ENCODE measurements at places on chromosomes 7 and 10. TPM values are rescaled to one million over a fixed set of nuclear protein-coding genes. Genes with fewer than 3 reads are reported as not detected.

FGFR2 gene
- total RNA-seq, result 7.4 TPM

EBF3 gene
- total RNA-seq, result 544 TPM

HMX3 gene
- total RNA-seq, result not detected

FBXL13 gene
- total RNA-seq, result 1.1 TPM

SCART1 gene
- total RNA-seq, result 3.8 TPM

TMUB1 gene
- 45.7 TPM for total RNA-seq

PNLIPRP3 gene
- total RNA-seq, result not detected

PARP12 gene
- 0.15 TPM for total RNA-seq

CCDC7 gene
- 6.7 TPM for total RNA-seq

GPNMB gene
- total RNA-seq, result not detected

DNA sequence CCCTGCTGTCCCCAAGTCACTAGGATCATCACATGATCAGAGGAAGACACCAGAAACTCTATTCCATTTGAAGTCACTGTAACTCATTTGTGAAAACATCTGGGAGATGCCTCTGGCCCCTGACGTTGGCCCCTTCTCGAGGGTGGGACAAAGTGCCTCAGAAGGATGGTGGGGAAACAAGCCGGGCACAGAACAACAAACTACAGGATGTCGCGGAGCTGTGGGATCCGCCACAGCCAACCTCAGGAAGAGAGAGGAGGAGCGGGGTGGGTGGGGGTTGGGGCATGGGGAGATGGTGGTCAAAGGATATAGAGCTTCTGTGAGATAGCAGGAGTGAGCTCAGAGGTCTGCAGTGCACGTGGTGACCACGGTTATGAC, 265.6 kb upstream of the TCERG1L start:
- no peak for DNase-seq

DNA sequence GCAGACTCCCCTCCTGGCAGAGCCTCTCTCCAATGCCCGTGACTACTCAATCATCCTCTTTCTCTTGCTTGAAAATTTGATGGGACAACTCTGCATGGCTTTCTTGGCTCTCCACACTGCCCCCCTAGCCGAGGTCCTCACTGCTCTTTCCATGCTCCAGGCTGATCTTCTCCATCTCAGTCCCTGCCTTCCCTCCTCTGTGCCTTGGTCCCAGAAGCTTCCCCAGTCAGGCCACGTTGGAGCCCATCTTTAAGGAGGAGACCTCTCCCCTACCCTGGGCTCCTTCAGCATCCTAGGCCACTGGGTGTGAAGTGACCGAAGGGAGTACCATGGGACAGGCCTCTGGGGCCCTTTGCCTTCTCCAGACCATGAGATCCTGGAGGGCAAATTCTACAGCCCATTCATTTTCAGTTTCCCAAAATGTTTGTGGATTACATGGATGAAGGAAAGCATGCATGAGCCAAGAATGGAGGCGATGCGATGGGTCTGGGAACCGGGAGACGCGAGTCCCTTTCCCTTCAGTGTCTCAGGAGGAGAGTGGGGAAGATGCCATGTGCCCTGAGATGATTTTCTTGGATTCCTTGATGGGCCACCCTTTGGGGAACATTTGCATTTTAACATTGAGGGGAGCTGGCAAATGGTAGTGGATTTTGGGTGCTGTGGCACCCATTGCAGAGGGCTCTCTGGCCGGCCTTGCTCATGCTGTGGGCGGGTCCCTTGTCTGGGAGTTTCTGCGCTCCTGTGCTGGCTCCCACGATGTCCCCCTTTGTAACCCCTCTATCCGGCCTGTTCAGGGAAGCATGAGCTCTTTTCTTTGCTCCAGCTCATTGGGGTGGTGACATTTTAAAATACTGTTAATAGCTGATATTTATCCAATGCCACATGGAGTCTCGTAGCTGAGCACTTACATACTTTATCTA, 376.6 kb downstream of the RPS24 start:
- DNase-seq, result no peak

- no peak for DNase-seq
Observed at GRCh38 chr7:7517754-7518153, 17.9 kb downstream of the COL28A1 start.

GRCh38 chr10:58453105-58453504, 59.6 kb upstream of the BICC1 start:
- DNase-seq, result no peak

DNA sequence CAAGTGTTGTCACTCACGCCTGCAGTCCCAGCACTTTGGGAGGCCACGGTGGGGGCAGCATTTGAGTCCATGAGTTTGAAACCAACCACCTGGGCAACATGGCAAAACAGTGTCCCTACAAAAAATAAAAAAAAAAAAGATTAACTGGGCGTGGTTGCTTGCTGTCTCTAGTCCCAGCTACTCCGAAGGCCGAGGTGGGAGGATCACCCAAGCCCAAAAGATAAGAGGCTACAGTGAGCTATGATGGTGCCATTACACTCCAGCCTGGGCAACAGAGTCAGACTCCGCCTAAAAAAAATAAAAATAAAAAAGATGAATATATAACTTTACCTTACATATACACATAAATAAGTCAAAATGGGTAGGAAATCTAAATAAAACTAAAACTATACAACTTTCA, 2.5 kb upstream of the LMOD2 start:
- no peak for DNase-seq

DNA sequence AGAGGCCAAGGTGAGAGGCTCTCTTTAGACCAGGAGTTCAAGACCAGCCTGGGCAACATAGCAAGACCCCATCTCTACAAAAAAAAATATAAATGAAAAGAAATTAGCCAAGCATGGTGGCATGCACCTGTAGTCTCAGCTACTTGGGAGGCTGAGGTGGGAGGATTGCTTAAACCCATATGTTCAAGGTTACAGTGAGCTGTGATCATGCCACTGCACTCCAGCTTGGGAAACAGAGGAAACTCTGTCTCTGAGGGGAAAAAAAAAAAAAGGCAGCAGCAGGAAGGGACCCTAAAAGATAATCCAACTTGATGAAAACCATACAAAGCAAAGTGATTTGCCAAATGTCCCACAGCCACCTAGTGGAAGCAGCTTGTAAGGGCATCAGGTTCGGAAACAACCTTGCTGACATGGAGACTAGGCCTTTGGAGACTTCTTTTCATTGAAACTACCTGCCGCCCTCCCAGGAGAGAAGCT, 15.6 kb upstream of the PBLD start:
- DNase-seq, result peak; percentile 50

DNA sequence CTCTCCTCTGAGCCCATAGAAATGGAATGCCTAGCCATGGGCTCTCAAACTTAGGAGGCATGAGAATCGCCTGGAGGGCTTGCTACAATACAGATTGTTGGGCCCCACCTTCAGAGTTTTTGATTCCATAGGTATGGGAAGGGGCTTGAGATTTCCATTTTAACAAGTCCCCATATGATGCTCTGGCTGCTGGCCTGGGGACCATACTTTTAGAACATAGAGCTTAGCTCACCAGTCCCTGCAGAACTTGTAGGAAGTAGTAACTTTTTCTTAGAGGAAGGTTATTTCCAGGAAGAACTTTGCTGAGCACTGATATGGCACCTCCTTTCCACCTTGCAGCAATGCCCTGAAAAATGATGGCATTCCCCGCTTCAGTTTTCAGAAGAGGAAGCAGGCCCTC, 177.0 kb upstream of the ZMIZ1 start:
- DNase-seq, result no peak

DNA sequence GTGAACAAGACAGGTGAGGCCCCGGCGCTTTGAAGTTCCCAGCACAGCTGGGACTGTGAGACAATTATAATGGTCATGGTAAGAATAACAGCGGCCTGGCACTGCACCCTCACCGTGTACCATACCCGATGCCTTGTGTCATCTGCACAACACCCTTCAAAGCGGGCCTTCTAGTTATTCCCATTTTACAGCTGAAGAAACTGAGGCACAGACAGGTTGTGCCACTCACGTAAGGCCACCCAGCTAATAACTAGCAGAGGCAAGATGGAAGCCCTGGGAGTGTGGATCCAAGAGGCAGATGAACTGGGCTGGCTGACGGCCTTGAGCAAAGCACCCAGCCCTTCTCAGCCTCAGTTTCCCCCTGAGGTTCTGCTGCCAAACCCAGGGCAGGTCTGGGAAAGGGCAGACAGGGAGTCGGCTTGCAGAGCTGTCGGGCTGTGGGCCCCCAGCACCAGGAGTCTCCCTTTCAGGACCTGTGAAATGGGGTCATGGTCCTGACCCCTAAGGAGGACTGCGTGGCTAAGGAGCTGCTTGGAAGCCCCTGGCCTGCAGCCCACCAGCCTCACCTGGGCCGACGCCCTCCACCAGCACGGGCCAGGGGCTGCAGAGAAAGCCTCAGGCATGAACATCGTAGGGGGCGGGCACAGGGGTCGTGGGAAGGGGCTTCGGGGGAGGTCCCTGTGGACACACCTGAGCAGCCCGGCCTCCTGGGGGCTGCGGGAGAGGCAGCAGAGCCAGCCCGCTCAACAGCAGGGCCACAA, 15.3 kb upstream of the LFNG start:
- no peak for DNase-seq

DNA sequence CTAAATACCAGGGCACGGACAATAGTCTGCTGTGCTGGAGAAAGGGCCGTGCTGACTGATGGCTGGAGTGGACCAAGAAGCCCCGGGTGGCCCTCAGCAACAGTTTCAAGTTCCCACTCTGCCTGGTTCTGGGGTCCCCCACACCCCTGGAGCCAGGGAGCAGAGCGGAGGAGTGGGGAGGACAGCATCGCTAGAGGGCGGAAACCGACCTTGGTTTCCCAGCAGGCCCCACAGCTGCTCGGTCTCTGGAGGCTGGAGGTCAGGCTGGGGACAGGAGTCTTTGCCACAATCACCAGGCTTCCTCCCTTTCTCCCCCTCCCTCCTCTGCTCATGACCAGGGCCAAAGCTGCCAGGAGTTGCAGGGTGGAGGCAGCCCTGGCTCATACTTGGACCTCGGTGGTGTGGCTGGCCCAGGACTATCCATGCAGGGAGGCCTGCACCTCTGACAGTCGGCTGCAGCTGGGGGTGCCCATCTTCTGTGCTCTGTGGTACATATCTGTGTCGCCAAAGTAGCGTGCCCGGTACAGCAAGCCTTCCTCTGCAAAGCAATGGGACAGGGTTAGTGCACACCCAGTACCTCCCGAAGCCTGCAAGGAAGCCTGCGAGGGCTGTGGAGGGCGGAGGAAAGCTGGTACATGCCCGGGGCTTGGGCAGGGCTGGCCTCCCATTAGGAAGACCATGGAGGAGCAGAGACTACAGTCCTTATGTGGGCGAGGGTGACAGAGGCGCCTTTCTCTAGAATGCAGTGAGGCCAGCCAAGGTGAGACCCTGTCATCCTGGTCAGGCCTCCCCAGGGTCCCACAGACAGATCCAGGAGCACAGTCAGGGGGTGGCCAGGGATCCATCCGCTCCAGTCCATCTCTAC, 19.1 kb downstream of the DNAJB12 start:
- peak; percentile 49 for DNase-seq

- no peak for DNase-seq
Observed at GRCh38 chr10:126500866-126501265, 112.6 kb upstream of the ADAM12 start.

DNA sequence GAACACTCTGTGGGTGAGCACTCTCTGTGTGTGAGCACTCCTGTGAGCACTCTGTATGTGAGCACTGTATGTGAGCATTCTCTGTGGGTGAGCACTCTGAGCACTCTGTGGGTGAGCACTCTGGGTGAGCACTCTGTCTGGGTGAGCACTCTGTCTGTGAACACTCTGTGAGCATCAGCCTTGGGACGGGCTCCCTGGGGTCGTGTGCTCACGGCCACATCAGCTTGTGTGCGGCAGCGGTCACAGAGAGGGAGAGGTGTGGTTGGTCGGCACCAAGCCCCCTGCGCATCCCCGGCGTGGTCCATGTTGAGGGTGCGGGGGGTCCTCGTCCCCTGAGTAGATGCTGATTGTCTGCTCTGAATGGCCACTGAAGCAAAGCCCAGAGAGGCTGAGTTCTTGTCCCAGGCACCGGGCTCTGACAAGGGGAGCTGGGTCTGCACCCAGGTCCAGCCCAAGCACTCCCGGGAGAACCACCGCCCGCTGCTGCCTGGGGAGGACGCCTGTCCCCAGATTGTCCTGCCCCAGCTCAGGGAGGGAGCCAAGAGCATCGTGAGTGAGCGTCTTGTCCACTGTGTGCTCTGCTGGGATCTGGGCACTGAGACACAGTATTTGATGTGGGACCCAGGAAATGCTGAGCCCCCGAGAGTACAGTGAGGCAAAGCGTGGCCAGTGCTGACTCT, 143.7 kb downstream of the DNAJB6 start:
- DNase-seq, result no peak

DNA sequence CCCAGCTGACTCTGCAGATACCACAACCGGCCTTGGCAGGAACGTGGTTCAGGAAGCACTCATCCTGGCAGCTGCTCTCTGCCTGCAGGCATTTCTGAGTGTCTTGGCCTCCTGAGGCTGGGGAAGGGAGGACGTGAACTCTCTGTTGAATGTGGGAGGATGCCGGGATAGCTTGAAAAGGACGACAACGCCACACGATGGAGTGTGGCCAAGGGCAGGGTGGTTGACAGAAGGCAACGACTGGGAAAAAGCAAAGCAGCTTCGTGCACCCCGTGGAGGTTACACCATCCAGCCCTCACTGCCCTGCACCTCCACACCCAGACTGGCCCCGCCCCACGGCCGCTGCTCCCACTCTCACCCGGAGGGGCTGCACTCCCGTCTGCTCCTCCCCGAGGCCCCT, 466.1 kb upstream of the FOXK1 start:
- DNase-seq, result no peak

DNA sequence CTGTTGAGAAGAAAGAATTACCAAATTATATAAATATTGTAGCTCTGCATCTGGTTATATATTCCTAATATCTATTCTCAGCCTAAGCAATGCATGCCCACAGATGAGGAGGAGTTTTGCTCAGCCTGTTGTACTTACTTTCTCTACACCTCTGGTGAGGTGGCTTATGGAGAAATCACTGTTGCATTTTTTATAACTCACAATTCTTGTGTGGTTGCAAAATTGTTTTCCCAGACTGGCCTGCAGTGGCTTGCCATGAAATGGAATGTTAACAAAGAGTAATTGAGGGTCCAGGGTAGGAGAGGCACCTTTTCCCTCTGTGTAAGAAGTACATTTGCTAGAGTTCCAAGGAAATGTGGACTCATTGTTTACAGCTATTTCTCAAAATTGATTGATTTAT, 202.0 kb upstream of the SEMA3E start:
- no peak for DNase-seq

DNA sequence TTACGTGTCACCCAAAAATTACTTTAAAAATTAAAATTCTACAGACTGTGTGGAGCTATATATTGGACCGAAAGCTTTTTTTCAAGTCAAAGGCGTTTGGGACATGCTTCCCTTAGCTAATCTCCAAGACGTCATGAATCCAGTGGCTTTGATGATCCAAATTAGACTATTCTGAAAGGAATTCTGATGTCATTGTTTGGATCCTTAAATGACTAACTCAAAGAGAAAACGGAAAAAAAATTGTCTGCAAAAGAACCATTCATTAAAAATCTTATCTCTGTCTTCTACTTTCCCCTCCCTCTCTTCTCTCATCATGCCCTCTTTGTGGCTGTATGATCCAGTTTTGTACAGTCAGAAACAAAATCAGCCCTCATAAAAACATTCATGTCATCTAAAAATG, 161.8 kb downstream of the ETV1 start:
- DNase-seq, result no peak

DNA sequence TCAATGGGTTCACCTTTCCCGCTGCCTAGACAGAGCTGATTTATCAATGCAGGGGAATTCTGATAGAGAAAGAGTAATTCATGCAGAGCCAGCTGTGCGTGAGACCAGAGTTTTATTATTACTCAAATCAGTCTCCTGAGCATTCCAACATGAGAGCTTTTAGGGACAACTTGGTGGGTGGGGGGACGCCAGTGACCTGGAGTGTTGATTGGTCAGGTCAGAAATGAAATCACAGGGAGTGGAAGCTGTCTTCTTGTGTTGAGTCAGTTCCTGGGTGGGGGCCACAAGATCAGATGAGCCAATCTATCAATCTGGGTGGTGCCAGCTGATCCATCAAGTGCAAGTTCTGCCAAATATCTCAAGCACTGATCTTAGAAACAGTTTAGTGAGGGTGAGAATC, 99.0 kb upstream of the CAV2 start:
- no peak for DNase-seq

Data from glutamatergic neuron (in vitro differentiated cells).